ENCODE measurements at places on chromosomes 7 and 10.
A peak's percentile ranks its signal among the peaks of the same experiment; 100 is the strongest.

DNA sequence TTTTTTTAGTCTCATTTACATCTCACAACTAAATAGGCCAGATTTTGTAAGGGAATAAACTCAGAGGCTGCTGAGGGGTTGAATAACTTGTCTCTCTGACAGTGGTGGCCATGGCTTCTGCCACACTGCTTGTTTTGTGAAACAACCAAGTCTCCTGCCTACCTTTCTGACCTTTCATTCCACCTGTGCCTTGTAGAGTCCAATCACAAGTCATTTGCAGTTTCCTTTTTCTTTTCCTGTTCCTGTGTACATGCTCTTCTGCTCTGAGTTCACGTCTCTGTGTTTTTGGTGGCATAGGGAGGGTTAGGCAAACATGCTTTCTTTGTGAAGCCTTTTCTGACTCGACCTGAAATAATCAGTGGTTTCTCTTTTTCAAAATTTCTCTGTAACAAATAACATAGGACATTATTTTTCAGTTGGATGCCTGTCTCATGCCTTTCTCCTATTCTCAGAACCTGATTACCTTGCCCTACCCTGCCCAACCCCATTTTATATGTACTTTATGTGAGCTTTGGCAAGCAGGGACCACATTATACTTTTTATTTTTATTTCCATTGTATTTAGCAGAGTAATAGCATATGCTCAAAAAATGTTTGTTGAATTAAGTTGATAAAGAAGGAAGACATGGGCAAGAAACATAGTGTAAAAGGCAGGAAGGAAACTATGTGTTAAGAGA lies 81.7 kb downstream of the HDAC9 start:
- DNase-seq, result no peak

- no peak for DNase-seq
These were observed 35.6 kb upstream of the ANTXRL start for GRCh38 chr10:46250898-46251856.

DNA sequence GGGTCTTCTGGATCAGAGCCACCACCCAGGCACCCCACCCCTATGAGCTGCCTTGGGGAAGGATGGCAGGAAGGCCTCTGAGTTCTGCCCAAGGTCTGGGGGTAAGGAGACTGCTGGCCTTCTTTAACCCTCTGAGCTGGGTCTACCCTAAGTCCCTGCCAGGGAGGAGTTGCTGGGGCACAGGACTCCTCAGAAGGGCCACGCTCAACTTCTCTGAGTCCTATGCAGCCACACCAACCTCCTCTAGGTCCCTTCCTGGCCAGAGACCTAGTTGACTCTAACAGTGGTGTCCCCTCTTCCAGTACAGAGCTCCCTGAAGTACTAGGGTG lies 2.6 kb upstream of the NEURL1 start:
- no peak for DNase-seq

- no peak for DNase-seq
These were observed 340.8 kb upstream of the PODXL start for GRCh38 chr7:131897016-131897789.

GRCh38 chr7:82468435-82468834 lies 24.9 kb upstream of the CACNA2D1 start:
- DNase-seq, result no peak

DNA sequence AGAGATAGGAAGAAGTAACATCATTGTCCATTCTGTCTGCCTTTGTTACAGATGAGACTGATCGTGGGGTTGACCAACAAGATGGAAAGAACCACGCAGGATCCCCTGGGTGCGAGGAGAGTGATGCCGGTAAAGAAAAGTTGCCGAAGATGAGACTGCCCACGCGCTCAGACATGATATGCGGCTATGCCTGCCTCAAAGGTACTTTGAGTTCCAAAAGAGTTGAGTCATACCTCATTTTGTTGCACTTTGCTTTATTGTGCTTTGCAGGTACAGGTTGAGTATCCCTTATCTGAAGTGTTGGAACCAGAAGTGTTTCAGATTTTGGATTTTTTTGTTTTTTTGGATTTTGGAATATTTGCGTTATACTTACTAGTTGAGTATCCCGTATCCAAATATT lies 12.2 kb upstream of the CLCN1 start:
- DNase-seq, result no peak

- DNase-seq, result no peak
These were observed 5.8 kb upstream of the MMP21 start for GRCh38 chr10:125781374-125781773.

- DNase-seq, result no peak
These were observed 988.6 kb downstream of the SORCS1 start for GRCh38 chr10:106175760-106176377.

- DNase-seq, result no peak
These were observed 36.5 kb downstream of the RAPGEF5 start for GRCh38 chr7:22320416-22320815.

DNA sequence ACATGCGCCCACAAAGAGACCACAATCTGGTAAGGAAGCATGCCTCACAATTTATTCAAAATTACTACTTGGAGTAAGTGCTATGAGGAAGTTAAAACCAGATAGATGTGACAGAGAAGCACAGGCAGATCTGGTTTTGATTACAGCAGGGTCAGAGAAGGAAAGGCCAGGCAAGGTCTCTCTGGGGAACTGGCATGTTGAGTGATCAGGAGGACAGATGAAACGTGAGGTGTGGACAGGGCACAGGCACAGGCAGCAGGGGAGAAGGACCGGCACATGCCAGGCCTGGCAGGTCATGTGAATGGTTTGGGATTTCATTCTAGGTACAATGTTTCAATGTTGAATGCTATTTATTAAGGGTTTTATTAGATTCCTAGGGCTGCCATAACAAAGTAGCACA lies 51.6 kb downstream of the GPAM start:
- no peak for DNase-seq

- DNase-seq, result peak; percentile 81
These were observed 196.2 kb downstream of the PLXNA4 start for GRCh38 chr7:132380059-132380458.

DNA sequence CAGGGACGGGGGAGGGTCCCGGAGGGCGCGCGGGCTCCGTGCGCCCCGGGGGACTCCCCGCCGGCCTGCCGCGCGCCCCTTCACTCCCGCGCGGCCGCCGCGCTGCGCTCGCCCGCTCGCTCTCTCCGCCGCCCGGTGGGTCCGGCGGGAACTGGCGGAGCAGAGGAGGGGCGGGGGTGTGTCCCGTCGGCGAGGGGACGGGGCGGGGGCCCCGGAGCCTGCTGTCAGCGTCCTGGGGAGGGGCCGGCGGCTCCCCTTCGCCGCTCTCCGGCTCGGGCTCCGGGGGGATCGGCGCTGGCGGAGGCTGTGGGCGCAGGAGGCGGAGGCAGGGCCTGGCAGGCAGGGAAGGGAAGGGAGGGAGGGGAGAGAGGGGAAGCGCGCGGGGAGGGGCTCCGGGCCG lies at the start of gene SH3PXD2A:
Gene SH3PXD2A (minus strand): TSS at position 153 of the 400 bp plus-strand sequence. CDS start 310 bp downstream, outside the sequence.
- no peak for DNase-seq

DNA sequence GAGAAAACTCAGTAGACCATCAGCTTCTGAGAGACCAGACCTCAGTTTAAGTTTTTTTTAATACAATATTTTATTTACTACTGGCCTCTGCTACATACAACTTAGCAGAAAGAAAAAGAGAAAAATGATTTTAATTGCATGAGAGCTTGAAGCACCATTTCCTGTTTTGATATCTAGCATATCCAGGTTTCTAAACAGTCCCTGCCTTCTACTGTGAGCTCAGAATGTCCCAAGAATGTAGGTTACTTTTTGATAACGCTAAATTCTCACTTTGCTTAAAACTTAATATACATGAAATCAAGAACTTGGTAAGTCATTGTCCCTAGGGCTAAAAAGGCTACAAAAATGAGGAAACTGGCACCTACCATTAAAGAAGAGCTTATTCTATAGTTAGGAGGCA lies 7.0 kb downstream of the TMEM243 start:
- no peak for DNase-seq
